Fibroblast of the conjunctiva (primary cell): ENCODE measurements at places on chromosomes 16 and 17.

GRCh38 chr17:38564254-38564837 lies 41.4 kb downstream of the SRCIN1 start:
- no peak for DNase-seq

DNA sequence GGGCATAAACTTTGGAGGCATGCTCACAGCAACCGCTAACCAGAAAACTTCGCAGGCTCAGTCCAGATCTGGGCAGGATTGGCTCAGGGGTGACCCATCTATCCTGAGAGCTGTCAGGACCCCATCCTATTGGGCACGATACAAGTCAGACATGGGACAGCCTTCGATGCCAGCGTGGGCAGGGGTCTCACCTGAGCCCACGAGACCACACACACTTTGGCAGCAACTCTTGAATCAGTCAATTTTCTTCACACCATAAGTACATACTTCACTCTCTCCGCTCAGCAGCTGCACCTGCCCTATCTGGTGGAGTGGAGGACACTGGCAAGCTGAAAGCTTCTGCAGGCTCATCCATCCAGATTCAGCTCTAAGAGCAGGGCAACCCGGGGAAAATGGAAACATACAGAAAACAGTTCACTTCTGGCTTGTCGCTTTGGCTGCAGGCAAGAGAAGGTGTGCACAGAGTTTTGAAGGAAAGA lies 48.3 kb downstream of the ZFHX3 start:
- DNase-seq, result no peak

GRCh38 chr17:35448899-35449227 lies 297 bp upstream of the SLFN13 start:
- no peak for DNase-seq

DNA sequence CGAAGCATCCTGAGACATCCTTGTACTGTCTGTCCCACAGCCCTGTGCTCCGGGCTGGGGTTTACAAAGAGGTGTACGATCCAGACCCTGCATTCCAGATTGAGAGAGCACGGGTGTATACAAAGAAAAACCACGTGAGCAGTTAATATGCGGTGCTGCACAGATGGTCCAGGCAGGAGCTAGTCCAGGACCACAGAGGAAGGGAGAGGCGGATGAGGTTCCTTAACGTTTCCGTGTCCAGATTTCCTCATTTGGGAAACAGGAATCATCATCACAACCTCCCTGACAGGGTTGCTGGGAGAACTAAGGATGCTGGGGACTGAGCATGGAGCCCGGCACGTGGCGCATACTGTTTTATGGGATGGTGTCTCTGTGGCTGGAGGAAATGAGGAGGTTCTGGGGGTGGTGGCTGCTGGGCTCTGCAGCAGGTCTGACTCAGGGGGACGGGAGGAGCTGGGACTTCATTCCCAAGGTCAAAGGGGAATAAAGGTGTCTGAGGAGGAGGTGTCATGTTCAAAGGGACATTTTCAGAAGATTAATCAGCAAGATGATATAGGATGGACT lies 26.2 kb downstream of the WIPI1 start:
- no peak for DNase-seq

DNA sequence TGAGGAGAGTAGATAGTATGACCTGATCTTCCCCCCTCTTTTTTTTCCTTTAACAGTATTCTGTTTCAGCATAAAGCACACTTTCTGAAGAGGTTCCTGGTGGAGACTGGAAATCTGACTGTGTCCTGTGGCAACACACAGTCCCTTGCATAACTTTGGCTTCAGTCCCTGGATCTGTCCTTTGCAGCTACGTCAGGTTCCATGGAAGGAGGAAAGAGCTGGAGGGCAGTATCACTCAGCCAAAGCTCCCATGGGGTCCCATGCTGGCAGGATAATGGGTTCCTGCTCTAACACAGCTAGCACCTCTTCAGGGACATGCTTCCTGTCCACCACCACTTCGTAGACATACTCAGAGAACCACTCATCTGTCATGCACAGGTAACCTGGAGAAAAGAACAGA lies 13.3 kb upstream of the SLC6A4 start:
- DNase-seq, result no peak

- no peak for DNase-seq
These were observed 4.8 kb upstream of the GOSR1 start for GRCh38 chr17:30472238-30472890.

DNA sequence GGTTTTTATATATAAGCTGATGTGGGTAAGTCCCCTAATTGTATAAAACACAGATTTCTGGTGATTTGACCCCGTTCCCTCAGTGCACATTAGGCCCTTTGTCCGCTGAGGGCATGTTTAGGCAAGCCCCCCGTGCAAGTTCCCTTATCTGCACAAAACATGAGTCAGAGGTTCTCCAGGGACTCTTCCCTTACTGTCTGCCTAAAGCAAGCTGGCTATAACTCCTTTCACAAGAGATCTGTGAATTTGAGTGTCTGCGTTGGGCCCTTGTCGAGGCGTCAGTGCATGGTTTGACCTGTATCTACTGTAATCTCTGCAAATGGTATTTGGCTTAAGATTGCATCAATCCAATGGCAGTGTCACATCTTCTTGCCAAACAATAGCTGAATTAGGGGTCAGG lies 712.8 kb downstream of the CDH8 start:
- DNase-seq, result no peak

DNA sequence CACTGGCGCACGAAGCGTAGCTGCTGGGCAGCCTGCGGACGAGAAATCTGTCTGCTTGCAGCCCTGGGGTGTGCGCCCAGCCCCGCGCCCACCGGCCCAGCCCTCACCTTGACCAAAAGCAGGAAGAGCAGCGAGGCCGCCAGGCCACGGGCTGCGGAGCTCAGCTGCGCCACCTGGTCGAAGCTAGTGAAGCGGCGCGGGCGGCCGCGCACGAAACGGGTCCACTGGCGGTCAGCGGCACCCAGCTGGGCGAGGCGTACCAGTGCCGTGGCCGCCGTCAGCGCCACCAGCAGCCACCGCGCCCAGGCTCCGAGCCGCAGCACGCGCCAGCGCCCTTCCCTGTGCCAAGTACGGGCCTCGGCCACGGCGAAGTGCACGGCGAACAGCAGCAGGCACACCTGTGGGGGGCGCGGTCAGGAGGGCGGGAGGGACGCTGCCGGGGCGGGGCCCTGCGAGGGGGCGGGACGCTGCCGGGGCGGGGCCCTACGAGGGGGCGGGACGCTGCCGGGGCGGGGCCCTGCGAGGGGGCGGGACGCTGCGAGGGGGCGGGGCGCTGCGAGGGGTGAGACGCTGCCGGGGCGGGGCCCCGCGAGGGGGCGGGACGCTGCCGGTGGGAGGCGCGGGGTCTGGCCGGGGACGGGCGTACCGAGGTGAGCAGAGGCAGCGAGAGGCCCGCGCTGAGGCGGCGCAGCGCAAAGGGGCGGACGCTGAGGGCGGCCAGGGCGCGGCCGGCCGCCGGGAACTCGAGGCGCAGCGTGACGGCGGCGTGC lies 43.2 kb downstream of the TSC2 start:
- peak; percentile 39 for DNase-seq

DNA sequence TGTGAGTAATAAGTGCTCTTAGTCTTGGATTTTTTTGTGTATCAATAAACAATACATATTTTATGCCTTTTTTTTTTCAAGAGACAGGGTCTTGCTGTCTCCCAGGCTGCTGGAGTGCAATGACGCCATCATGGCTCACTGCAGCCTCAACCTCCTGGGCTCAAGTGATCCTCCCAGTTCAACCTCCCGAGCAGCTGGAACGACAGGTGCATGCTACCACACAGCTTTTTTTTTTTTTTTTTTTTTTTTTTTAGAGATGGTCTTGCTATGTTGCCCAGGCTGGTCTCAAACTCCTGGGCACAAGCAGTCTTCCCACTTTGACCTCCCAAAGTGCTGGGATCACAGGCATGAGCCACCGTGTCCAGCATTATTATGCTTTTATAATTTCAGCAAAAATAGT lies 13.0 kb downstream of the ACSF2 start:
- DNase-seq, result no peak

DNA sequence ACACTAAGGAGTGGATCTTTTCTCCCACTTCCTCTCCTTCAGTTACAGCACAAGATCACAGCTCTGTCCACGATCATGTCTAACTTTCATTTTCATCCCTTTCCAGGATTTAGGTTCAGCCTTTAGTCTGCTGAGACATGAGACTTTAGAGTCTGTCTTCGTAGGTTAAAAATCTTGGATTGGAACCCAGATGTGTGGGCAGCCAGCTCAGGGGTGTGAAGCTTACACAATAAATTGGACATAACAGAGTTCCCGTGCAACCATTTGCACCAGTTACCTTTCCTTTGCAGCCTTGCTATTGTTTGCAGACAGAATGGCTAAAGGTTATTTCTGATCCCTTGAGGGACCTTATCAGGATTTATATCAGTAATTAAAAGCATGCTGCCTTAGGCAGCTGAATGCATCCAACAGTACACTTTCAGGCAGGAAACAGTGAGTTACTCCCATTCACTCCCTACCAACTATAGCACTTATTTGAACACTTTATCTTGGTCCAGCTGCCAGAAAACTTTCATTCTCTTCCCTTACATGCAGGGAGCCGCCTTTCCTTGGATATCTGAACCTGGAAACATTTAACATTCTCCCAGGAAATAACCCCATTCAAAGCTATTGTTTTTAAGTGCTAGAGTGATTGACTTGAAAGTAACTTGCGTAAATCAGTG lies 87.3 kb downstream of the TMEM100 start:
- peak; percentile 42 for DNase-seq

DNA sequence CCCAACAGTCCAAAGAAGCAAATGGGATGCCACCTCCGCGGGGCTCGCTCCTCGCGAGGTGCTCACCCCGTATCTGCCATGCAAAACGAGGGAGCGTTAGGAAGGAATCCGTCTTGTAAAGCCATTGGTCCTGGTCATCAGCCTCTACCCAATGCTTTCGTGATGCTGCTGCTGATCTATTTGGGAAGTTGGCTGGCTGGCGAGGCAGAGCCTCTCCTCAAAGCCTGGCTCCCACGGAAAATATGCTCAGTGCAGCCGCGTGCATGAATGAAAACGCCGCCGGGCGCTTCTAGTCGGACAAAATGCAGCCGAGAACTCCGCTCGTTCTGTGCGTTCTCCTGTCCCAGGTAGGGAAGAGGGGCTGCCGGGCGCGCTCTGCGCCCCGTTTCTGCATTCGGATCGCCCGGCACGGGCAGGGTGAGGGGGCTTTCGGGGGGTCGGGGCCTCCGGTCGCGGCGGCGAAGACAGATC lies at the start of gene CDH13:
TSS of gene CDH13 (plus strand) at position 179 of the 471 bp plus-strand sequence.
- no peak for DNase-seq

DNA sequence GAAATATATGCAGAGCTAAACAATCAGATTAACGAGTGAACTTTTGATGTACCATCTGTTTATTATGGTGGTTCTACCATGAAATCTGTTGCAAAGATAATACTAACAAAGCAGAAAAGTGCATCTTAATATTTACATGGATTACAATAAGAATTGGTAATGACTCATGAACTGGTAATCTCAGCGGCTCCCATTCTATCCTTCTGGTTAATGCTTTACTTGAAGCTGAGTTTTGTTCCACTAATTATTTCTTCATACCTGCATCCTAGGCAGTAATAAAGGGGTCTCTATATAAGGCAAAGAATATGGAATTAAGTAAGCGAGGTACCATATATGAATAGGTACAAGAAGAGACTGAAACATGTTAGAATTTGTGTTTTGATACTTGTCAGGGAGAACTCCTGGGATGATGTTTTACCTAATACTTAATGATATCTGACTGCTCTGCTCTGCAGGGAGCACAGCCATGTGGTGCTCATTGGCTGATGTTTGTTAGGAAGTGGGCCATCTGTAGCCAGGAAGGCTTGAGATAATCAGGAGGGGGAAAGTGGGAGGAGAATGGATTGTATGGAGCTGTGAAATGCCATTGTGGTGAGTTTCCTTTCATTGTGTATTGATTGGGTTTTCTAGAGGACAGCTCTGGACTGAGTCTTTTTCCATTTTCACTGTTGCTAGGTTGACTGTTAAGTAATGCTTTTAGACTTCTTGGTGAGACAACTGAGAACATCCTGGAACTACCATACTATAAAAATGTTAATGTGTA lies 52.6 kb downstream of the MAP2K6 start:
- DNase-seq, result no peak

DNA sequence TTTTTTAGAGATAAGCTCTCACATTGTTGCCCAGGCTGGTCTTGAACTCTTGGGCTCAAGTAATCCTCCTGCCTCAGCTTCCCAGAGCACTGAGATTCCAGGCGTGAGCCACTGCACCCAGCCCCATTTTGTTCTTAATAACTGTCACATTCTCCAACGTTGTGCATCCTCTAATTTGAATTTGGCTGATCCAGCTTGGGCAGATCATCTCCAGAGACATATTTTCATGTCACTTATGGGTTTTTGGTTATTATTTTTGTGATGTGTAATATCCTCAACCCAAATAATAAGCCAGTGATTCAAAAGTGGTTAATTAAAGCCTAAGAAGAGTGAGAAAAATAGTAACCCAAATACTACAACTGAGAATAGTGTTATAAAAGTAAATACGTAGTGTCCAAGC lies 16.2 kb upstream of the COL1A1 start:
- no peak for DNase-seq

DNA sequence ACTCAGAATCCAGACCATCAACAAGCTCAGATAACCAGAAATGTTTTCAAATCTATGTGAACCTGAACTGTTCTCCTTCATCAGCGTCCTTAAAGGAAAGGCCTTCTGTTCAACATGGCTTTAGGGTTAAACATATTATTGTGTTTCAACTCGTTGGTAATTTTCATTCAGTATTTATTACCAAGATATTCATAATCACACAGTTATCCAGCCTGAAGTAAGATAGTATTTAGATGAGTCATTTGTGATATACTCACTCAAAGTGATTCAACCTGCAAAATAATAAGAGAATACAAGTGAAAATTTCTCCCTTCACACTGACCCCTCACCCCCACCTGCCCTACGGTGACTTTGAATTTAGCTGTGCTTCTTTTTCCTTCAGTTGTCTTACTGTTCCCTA lies 3.0 kb downstream of the CYLD start:
- DNase-seq, result no peak

GRCh38 chr17:2174468-2175293 lies 119.8 kb downstream of the HIC1 start:
- peak; percentile 80 for DNase-seq
